ENCODE measurements at places on chromosomes 12 and 14. TPM values are rescaled to one million over a fixed set of nuclear protein-coding genes. Genes with fewer than 3 reads are reported as not detected.

DNA sequence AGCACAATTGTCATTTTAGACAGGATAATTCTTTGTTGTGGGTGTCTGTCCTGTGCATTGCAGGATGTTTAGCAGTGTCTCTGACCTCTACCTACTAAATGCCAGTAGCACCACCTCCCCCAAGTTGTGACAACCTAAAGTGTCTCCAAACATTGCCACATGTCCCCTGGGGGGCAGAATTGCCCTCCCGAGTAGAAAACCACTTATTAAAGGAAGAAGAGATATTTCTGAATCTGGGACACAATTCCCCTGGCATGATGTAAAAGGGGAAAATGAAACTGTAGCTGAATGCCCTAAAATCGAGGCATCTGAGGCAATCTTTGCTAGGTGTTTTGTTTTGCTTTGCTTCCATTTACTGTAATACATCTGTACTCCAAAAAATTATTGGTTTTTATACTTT is 116.8 kb upstream of the NAP1L1 start:
- DNase-seq = no peak

DNA sequence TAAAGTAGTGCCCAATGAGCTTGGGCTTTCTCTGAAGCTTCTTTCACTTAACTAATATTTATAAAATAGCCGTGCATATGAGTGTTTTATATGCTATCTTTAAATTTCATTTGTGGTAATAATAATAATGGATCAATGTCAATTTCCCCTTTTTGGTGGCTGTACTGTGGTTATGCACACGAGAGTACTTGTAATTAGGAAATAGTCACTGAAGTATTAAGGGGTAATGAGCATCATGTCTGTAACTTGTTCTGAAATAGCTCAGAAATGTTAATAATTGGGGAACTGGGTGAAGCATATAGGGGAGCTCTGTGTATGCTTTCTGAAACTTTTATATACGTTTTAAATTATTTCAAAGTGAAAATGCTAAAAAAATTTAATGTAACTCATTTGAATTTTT is 7.0 kb upstream of the RNASE8 start:
- no peak for DNase-seq

- no peak for DNase-seq
Measured at GRCh38 chr12:46604684-46605083, 221.1 kb downstream of the SLC38A4 start.

The P2RX7 gene
- total RNA-seq = 1.6 TPM

The RPL10L gene
- not detected for total RNA-seq

The PLEKHD1 gene
- total RNA-seq = 0.53 TPM
